ENCODE measurements at places on chromosomes 2 and 18.

DNA sequence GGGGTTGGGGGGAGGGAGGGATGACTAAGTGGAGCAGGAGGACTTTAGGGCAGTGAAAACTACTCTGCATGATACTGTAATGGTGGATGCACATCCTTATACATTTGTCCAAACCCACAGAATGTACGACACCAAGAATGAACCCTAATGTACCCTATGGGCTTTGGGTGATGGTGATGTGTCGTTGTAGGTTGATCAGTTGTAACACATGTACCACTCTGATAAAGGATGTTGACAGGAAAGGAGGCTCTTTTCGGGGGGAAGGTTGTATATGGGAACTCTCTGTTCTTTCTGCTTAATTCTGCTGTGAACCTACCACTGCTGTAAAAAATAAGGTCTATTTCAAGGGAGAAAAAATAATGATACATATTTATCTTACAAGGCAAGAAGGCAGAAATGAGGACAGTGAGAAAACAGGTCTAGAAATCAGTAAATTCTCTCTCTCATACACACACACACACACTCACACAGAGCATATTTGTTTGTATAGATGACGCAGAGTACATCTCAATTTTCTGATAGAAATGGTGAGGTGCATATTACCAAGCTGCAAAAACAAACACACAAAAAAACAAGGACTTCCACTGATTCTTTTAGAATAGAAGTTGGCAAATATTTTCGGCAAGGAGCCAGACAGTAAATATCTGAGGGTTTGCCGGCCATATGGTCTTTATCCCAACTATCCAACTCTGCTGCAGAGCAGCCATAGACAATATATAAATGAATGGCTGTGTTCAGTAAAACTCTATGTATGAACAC is 20.2 kb downstream of the FAM124B start:
- no peak for DNase-seq

GRCh38 chr2:1731447-1731962 is 12.8 kb downstream of the PXDN start:
- DNase-seq = no peak

DNA sequence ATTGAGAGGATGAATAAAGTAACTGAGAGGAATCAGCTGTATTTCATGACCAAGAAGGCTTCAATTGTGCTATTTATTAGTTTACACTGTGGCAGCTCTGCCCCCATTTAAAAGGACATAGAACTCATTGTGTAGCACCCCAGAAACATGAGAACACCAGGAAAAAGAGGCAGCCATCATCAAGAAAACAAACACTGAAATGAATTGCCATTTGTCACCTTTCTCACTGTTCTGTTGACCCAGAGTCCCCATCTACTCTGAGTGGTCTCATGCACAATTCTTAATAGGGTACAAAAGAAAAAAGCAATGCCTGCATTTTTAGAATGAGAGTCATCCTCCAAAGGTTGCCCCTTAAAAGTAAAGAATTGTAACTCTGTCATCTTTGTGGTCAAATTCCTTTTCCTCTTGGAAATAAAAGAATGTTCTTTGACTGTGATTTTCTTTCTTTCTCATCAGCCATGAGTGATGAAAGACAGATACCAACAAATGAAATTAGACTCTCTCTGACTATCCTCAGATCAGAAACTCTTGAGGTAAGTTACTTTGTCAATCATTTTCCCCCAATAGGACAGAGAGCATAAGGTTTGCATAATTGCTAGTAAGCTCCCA is 1941.9 kb upstream of the PIK3C3 start:
- DNase-seq = no peak

DNA sequence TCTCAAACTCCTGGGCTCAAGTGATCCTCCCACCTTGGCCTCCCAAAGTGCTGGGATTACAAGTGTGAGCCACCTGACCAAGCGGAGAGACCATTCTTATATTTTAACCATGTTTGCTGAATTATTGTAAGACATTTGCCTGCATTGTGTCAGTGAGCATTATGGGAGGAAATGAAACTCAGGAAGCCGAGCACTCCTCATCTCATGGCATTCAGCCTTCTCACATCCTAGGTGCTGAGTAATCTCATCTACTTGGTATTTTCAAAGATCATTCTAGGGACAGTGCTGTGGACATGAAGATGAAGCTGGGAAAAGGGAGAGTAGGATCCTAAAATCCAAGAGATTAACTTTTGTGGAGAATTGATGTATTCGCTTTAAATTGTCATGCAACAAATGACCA is 66.1 kb downstream of the NAPG start:
- no peak for DNase-seq

DNA sequence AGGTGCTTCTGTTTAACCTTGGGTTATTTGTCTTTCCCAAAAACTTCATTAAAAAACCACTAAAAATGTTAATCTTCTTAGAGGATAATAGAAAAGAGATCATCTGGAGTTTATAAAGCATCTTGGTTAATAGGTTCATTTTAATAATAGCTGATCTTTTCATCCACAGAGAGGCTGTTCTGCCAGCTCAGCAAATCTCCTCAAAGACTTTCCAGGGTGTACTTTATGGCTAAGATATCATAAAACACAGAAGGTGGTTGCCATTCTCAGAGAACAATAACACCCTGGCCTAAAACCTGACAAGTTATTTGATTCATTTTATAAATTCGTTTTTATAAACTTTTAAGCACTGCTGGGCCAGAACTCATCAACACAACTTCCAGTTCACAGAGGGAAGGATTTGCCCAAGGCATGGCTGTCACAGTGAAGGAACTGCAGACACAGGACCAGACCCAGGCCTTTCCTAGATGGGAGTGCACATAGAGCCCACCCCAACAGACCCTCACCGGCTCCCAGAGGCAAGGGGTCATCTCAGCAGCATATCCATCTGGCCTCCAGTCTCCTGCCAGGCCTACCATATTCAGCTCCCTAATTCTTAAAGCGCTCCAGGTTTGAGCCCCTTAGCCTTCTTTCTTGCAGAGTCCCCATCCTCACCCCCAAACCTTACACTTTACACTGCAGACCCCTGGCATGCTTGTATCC is 203.4 kb upstream of the RAB6C start:
- no peak for DNase-seq

Data from stimulated activated CD8-positive, alpha-beta memory T cell treated with anti-CD3 and anti-CD28 coated beads, Interleukin-15, amount 100 ng/mL, for 1 hour (primary cell).